ENCODE measurements at places on chromosomes 2 and 18.

- no peak for DNase-seq
These were observed 11.2 kb upstream of the SCYGR5 start for GRCh38 chr2:227655454-227655853.

DNA sequence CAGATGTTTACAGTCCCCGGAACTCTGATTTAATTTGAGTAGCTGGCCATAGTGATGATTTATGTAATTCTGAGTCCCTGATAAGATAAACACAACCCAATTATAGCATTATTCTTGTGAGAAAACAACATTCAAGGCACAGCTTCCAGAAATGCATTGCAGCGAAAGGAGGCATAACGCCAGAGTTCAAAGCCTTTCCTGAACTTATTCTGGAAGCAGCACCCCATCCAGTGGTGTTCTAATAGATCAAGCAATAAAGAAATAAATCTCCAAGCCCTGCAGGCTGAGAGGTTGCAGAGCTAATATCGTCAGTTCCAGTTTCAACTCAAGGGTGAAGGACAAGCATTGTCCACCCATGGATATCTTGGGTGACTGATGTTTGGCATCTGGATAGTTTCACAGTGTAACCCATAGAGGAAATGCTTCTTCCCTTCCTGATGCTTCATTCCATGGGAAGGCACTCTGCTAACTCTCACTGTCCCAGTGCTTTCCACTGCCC lies 18.8 kb downstream of the CDH2 start:
- DNase-seq: no peak

GRCh38 chr2:11784747-11785610 lies 38.5 kb downstream of the LPIN1 start:
- DNase-seq: no peak

GRCh38 chr2:99127981-99128380 lies 13.5 kb upstream of the C2orf15 start:
- no peak for DNase-seq

GRCh38 chr2:58039170-58039611 lies 7.4 kb upstream of the VRK2 start:
- DNase-seq: no peak

- no peak for DNase-seq
These were observed 177.8 kb upstream of the HAAO start for GRCh38 chr2:42970151-42970550.

DNA sequence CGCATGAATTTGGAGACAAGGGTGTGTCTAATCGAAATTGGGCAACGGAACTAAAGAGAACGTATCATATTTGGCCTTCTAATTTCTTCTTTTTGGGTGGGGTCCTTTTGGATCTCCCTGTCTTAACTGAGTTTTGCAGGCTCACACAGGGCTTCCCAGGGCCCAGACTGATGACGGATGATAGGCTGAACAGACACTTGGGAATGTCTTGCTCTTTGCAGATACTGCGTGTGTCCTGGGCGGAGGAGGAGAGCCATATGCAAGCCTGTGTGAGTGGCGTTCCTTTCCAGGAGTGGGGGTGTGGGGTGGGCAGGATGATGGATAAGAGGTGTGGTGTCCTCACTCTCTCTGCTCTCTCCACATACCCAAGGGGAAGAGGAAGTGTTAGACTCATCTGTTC lies 40.1 kb downstream of the TNP1 start:
- no peak for DNase-seq

DNA sequence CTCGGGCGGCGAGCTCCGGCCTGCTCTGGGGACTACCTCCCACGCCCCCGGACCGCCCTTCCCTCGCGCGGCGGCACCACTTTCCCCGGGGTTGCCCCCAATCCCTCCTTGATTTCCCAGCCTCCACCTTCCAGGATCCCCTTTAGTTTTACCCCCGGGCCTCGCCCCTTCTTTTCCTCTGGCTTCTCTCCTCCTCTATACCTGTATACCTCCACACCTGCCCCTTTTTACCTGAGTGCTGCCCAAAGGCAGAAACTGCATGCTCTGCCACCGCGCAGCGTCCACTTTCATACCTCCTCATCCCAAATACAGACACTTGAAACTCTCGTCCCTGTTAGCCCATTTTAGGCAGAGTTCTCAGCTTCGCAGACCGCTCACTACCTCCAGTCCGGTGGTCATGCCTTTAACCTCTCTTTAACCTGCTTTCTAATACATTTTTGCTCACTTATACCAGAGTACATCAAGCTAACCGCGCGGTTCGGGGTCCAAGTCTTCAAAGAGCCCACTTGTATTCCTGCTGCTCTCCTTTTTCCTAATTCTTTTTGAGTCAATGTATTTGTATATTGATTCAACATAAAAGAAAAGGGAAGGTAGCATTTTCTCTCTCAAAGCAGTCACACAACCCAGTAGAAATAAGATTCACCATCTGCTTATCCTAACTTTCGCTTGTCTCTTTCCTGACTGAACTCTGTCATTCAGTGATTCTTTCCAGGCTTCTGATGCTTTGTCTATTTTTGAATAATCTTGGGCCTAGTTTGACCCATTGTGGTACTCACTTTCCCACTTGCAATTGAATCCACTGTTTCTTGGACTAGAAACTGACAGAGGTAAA lies 901 bp downstream of the SPOPL start:
- no peak for DNase-seq

DNA sequence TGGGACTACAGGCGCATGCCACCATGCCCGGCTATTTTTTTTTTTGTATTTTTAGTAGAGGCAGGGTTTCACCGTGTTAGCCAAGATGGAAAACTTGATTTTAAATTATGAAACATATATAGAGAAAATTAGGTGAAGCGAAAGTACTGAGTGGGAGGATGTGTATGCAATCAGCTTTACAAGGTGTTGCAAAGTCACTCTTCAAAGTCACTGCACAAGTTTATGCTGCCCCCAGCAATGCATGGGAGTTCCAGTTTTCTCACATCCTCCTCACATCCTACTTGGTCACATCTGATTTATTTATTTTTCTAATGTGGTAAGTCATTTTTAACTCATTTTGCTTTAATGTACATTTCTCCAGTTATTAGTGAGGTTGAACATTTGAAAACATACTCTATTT lies 49.2 kb upstream of the CHN1 start:
- DNase-seq: no peak

DNA sequence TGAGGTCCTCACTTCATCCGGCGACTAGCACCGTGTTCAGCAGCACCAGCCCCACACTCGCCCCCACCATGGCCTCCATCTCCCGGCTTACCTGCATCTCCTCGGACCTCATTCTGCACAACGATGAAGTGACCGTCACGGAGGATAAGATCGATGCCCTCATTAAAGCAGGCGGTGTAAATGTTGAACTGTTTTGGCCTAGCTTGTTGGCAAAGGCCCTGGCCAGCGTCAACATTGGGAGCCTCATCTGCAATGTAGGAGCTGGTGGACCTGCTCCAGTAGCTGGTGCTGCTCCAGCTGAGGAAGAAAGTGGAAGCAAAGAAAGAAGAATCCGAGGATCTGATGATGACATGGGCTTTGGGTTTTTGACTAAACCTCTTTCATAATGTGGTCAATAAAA lies 70.5 kb upstream of the MYCN start:
- no peak for DNase-seq

- no peak for DNase-seq
These were observed 96.4 kb upstream of the ST6GAL2 start for GRCh38 chr2:106982350-106982749.

- no peak for DNase-seq
These were observed 11.9 kb upstream of the CCNT2 start for GRCh38 chr2:134906726-134907125.

DNA sequence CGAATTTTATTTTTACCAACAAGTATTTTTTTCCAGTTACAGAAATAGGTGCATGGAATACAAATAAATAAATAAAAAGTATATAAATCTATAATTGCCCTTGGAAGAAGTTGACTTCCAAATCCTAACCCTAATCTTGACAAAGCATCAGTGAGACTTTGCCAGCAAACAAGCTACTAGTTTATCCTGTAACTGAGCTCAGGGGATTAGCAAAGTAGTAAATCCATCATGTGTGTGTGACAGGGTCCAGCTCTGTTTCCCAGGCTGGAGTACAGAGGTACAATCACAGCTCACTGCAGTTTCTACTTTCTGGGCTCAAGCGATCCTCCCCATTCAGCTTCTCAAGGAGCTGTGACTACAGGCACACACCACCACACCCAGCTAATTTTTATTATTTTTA lies 948.0 kb upstream of the CNTNAP5 start:
- DNase-seq: no peak

- DNase-seq: no peak
These were observed 111.1 kb downstream of the RIT2 start for GRCh38 chr18:43004421-43004820.

DNA sequence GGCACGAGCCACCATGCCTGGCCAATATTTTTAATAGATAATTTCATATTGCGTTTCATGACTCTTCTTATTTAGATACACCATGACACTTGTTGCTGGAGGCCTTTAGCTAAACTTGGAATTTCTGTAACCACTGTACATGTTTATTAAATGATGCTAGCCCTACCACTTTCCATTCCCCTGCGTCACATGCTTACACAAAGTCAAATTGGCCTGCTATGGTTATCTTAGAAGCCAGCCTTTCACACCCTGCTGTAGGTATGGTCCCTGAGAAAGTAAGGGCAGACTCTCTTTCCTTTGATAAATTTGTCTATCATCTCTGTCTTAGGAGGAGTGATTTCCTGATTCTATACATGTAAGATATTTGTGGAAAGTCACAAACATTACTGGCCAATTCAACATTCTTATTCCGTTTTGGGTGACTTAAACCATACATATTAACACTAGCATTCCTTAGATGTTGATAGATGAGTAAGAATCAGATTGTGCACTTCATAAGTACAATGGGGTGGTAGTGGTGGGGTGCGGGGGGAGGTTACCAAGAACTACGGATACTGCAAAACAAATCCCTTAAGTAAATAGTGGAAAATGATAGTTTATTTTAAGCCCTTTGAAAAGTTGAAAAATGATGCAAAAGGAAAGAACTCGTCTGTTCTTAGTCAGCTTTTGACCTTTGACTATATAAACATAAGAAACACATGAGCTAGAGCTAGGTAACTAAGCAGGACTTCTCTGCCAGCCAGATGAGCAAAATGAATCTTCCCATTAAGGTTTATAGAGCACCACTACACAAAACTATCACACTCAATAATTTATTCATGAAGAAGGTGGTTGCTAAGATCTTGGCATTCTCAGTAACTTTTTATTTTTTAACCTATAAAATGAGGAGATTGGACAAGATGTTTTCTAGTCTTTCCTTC lies 7.9 kb upstream of the NDUFV2 start:
- no peak for DNase-seq

DNA sequence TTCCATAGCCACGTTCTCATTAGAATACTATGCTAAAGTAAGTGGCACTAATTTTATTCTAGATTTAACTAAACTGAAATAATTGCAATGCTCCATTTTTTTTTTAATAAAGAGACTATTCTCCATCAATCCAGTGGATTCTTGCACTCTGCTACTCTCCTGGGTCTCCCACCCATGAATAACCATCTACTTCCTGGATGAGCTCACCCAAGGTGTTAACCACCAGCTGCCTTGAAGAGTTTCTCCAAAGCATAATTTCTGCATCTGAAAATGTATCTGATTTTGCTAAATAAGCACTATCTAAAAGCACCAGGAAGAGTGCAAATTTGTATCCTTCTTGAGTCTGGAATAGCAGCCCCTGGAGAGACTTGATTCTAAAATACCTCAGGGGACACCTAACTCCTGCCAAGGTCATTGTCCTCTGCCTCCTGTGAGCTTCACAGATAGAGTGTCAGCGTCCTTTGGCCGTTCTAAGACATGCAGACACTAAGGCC lies 41.6 kb upstream of the SH3BP4 start:
- DNase-seq: no peak

DNA sequence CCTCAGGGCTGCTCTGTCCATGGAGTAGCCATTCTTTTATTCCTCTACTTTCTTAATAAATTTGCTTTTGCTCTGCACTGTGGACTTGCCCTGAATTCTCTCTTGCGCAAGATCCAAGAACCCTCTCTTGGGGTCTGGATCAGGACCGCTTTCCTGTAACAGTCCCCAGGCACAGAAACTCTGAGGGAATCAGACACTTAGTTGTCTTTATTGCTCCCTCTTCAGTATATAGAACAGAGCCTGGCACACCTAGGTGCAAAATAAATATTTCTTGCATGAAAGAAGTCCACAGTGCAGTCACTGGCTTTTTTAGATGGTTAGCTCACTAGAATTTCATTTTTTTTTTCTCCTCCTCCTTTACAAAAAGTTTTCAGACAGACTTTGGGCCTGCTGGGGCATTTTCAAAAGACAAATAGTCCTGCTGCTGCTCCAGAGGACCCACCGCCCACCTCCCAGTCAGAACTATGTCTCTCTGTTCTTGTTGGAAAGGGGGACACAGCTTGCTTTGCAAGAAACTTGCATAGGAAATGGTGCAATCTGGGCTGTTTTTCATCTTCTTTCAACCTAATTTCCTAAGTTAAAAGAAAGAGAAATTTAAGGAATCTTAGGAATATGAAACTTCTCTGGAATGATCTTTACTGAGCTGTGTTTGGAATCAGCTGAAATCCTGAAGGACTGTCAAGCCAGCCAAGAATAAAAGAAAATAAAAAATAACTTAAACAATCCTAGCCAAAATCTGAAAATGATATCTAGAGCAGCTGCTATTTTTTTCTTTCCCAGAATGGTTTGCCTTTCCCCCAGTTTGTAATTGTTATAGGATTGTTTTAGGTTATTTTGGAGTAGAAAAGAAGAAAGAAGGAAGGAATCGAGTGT lies 31.7 kb upstream of the MAP4K3 start:
- DNase-seq: no peak

DNA sequence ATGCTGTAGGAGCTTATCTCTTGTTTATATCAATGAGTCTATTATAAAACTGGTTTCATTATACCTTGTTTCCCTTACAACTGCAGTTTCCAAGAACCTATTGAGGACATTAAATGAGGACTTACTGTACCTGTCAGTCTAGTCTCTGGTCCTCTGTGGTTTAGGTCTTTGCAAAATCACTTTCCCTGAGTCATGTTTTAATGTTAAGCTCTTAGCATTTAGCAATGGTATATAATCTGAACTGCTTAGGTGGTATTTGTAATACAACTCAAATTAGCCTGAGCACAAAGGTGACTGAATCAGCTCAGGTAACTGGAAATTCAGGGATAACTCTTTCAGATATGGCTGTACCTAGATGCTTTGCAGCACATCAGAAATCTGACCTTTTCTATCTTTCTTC lies 418.3 kb upstream of the SPRED2 start:
- no peak for DNase-seq

- DNase-seq: no peak
These were observed 93.3 kb downstream of the ALPK2 start for GRCh38 chr18:58535340-58536201.

- DNase-seq: no peak
These were observed 6.9 kb downstream of the PRKD3 start for GRCh38 chr2:37317746-37318145.

DNA sequence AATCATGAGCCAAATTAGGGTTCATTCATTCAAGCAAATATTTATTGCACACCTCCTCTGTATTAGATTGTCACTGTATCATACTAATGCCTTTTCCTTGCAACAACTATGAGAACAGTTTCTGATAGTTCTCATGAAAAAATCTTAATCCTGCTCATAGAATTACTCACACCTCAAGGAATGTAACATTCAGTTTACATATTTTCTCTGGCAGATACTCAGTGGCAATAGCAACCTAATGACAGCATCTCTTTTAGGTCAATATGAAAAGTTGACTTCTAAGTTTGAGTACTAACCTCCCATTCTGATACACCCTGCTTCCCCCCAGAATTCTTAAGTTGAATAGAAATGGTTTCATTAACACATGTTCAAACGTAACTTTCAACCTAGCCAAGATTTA lies 132.0 kb downstream of the VWC2L start:
- DNase-seq: no peak
